Stimulated activated CD4-positive, alpha-beta T cell treated with anti-CD3 and anti-CD28 coated beads, TNF-alpha, amount 100 ng/mL, for 24 hours (primary cell): ENCODE measurements at places on chromosomes 5 and 9.

- no peak for DNase-seq
These were observed 610.4 kb downstream of the ELAVL2 start for GRCh38 chr9:23215688-23216087.

GRCh38 chr9:109802491-109802890 lies 22.5 kb downstream of the PALM2AKAP2 start:
- no peak for DNase-seq

DNA sequence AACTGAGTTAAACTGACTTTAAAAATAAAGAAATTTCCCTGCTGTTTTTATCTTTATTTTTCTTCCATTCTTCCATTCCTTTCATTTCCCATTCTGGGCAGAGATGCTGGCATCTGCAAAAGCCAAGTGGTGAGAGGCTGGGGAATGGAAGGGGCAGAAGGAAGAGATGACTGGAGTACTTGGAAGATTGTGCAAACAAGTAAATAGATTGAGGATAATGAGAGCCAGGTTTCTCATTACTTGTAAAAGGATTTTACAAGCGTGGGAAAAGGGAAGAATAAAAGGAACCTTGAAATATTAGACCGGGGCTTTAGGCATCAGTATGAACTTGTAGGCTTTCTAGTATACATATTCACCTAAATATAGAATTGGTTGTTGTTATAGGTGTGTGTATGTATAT lies 341.2 kb downstream of the CAAP1 start:
- no peak for DNase-seq

GRCh38 chr5:88545338-88545737 lies 276.7 kb upstream of the TMEM161B start:
- no peak for DNase-seq

DNA sequence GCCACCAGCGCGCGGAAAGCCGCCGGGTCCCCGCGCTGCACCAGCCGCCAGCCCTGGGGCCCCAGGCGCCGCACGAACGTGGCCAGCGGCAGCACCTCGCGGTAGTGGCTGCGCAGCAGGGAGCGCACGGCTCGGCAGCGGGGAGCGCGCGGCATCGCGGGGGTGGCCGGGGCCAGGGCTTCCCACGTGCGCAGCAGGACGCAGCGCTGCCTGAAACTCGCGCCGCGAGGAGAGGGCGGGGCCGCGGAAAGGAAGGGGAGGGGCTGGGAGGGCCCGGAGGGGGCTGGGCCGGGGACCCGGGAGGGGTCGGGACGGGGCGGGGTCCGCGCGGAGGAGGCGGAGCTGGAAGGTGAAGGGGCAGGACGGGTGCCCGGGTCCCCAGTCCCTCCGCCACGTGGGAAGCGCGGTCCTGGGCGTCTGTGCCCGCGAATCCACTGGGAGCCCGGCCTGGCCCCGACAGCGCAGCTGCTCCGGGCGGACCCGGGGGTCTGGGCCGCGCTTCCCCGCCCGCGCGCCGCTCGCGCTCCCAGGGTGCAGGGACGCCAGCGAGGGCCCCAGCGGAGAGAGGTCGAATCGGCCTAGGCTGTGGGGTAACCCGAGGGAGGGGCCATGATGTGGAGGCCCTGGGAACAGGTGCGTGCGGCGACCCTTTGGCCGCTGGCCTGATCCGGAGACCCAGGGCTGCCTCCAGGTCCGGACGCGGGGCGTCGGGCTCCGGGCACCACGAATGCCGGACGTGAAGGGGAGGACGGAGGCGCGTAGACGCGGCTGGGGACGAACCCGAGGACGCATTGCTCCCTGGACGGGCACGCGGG lies at the start of gene TERT:
Gene TERT, minus strand, starts transcription at position 234 of the 815 bp plus-strand sequence. Its CDS starts 79 bp downstream, at position 155.
- peak; percentile 78 for DNase-seq

DNA sequence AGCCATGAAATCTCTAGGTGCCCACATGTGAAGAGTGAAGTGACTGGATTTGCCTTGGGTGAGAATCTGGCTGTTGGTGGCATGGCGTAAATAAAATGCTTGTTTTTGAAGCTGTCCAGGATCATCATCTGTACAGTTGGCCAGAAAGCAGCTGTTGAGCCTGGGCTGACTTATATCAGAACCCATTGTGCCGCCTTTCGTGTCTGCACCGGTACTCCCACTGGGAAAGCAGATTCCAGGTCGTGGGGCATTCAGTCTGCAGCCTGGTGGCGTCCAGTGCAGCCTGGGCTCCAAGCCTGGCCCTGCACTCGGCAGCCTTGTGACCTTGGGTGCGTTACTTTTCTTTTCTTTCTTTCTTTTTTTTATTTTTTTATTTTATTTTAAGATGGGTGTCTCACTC lies 27.8 kb downstream of the PRRC2B start:
- no peak for DNase-seq

DNA sequence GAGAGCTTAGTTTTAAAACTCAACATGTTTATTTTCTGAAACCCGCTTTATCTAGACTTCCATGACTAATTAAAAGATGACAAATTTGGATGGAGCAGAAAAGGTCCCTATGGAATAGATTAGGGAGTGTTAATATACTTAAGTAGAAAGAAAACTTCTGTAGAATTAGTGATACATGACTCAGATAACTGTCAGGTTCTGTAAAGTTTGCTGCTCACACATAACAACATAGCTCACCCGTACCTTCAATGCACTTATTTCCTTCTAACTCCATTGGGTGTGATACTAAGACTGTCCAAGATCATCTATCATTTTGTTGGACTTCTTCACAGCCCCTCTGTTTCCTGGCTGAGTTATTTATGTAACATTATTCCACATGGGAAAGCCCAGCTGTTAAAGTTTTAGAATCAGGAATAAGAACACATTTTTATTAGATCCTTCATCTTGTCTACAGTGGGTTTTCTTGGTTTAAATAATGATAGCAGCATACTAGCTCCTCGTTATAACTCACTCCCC lies 27.8 kb downstream of the TMEM167A start:
- no peak for DNase-seq

DNA sequence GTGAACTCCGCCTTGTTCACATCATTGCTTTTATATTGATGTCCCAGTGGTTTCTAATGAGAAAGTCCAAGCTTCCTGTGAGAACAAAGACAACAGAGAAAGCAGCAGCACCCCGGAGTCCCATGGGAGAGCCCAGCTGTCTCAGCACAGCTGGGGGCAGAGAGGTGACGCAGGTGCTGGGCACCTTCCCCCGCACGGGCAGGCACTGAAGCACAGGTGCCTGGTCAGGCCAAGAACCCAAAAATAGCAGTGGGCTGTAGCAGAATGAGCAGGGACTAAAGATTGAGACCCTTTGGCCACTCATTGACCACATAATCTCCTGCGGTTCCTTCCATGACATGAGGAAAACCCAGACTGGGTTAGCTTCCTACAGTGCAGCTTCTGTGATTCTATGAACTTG lies 18.8 kb downstream of the SRD5A1 start:
- DNase-seq: no peak

- no peak for DNase-seq
These were observed 22.3 kb upstream of the SYNPO start for GRCh38 chr5:150618163-150618562.

GRCh38 chr9:33416996-33417395 lies 14.6 kb upstream of the AQP7 start:
- DNase-seq: no peak

DNA sequence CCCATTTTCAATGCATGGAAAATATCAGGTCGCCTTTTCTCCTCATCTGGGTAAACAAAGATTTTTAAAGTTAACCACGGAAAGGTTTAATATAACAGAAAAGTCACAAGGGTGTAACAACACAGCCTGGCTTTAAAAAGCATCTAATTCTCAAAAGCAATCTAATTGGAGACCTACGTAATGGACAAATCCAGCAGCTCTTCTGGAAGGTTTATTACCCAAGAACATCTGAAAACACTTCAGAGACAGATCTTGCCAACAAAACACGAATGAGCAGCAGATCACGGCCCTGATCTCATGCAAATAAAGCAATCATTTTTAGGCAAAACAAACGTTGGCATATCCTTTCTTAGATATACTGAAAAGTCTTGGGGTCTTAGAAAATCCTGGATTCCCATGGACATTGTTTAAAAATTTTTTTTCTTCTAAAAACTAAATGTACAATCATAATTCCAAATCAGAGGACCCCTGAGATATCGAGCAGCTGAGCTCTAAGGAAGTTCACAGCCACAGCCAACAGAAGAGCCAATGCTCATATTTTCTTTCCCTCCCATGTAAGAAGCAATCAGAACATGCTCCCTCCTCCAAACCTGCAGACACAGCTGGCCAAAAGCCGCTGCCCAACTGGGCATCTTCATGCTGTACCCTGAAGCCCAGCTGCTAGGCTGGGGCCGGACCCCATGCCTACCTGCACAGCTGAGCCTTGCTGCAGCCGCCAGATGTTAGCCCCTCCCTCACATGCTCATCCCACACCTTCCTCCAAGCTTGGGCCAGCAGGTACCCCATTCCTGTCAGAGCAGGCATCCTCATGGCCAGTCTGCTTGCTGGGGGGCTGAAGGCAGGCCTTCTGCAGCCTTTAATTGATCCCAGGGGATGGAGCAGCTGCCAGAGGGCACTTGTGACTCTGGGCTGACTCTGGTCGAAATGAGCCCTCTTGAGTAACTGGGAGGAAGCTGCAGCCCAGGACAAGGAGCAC lies 11.2 kb downstream of the ANKS6 start:
- DNase-seq: no peak

- no peak for DNase-seq
These were observed 6.4 kb upstream of the AGPAT2 start for GRCh38 chr9:136693490-136694162.

- no peak for DNase-seq
These were observed 157.4 kb downstream of the MUSK start for GRCh38 chr9:110825950-110826349.

DNA sequence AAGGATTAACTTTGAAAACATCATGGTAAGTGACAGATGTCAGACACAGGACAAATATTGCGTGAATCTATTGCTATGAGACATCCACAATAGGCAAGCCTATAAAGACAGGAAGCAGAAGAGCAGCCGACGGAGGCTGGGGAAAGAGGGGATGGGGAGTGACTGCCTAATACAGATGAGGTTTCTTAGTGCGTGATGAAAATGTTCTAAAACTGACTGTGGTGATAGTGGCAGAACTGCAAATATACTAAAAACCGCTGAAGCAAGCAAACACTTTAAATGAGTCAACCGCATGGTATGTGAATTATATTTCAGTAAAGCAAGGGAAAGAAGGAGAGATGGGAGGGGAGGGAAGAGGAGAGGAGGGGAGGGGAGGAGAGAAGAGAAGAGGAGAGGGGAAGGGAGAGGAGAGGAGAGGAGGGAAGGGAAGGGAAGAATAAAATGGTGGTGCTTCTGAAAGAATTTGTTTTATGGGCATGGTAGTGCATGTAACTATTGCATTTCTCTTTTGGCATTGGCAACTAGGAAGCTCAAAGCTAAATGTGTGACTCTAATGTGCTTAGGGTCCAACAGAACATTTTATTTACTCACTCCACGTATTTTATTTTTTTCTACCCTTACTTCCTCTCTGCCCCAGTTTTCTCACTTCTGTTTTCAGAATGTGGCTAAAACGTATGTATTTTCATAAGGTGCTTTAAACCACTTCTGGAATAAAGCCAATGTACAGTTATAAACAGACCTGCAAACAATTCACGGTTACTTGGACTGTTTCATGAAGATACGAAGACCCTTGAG lies 21.3 kb downstream of the AKNA start:
- no peak for DNase-seq

- no peak for DNase-seq
These were observed 100.4 kb downstream of the NFIB start for GRCh38 chr9:14213504-14213903.

DNA sequence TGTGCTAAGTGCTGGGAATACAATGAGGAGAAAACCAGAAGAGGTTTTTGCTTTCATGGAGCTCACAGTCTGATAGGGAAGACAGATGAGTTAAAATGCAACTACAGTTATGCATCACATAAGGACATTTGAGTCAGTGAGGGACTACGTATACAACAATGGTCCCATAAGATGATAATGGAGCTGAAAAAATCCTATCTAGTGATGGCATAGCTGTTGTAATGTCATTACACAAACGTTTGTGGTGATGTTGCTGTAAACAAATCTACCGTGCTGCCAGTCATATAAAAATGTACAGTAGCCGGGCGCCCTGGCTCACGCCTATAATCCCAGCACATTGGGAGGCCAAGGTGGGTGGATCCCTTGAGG lies 110.1 kb upstream of the RAD23B start:
- no peak for DNase-seq

- no peak for DNase-seq
These were observed 258.7 kb upstream of the CLINT1 start for GRCh38 chr5:158117467-158118160.

GRCh38 chr9:105502276-105502675 lies 54.4 kb downstream of the FSD1L start:
- DNase-seq: no peak

DNA sequence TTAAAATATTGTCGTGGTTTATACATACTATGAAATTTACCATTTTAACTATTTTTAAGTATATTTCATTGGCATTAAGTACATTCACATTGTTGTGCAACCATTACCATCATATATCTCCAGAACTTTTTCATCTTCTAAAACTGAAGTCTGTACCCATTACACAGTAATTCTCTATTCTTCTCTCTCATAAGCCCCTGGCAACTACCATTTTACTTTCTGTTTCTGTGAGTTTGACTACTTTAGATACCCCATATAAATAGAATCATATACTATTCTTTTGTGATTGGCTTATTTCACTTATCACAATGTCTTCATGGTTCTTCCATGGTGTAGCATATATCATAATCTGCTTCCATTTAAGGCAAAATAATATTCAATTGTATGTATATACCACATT lies 30.3 kb downstream of the NDUFS4 start:
- DNase-seq: no peak

- DNase-seq: no peak
These were observed 23.9 kb downstream of the IRX1 start for GRCh38 chr5:3619579-3619978.

DNA sequence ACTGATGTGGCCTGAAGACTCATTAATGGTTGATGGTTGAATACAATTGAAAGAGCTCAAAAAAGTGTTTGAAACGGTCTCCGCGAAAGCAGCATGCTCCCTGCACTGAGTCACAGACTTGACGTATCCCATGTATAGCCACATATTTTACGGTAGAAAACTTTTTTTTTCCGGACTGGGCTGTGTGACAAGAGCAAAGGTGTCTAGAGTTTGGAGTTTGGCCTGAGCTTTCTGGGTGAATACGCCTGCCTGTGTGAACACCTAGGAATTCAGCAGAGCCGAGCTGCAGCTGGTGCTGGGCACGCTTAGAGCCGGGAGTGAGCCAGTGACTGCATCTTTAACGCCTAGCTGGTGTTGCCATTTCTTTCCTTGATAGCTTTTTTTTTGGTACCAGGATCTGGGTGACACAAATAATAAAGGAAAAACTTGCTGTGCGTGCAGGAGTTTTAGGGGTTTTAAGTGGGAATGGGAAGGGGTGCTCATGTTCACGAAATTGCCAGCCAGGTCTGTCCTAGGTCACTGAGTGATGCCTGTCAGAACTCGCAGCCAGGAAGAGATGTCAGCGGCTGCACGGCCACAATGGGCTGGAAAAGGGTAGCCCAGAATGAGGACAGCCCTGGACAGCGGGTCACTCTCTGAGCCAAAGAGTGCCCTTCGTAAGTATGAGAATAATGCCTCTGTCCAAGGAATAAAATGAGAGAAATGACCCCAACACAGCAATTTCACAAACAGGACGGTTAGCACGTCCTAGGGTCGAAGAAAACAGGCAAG lies 51.7 kb downstream of the PSMB7 start:
- DNase-seq: no peak
